Activated CD4-positive, alpha-beta T cell treated with anti-CD3 and anti-CD28 coated beads for 36 hours (primary cell): ENCODE measurements at places on chromosomes 6 and 20.

- peak overlapping the region; percentile 69 for H3K27ac ChIP-seq
- peaks cover 48% of the 10 kb centered on the region for H3K4me1 ChIP-seq
- peaks cover 3% of the 10 kb centered on the region for H3K27me3 ChIP-seq
- peaks cover 6% of the 10 kb centered on the region for H3K36me3 ChIP-seq
- peak; percentile 90 for DNase-seq
- H3K4me3 ChIP-seq = peak overlapping the region; percentile 10
Measured at GRCh38 chr6:44221291-44221960, 2.0 kb upstream of the SLC29A1 start.

DNA sequence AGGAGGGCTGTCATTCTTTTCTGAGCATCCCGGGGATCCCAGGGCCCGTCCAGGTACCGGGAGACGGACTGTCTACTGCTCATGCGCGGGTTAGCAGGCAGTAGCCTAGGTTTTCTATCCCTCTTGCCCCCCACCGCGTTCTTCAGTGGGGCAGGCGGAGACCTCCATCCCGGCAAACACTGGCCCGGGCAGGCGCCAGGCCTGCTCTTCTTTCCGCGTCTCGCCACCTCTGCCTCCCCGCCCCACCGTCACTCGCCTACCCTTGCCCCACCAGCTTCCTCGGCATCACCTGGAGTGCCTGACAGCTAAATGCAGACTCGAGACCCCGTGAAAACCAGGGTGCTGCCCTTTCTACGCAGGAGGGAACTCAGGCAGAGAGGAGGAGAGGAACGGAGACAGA lies 1937.7 kb upstream of the DEFB115 start:
- no peak overlapping the region for H3K4me3 ChIP-seq
- H3K27me3 ChIP-seq = no peaks in the 10 kb centered on the region
- no peak overlapping the region for H3K27ac ChIP-seq
- H3K4me1 ChIP-seq = no peaks in the 10 kb centered on the region

GRCh38 chr6:52286798-52287432 lies 2.4 kb upstream of the MCM3 start:
- H3K36me3 ChIP-seq = peaks cover 22% of the 10 kb centered on the region
- peaks cover 30% of the 10 kb centered on the region for H3K4me1 ChIP-seq
- no peaks in the 10 kb centered on the region for H3K27me3 ChIP-seq
- DNase-seq = peak; percentile 84

DNA sequence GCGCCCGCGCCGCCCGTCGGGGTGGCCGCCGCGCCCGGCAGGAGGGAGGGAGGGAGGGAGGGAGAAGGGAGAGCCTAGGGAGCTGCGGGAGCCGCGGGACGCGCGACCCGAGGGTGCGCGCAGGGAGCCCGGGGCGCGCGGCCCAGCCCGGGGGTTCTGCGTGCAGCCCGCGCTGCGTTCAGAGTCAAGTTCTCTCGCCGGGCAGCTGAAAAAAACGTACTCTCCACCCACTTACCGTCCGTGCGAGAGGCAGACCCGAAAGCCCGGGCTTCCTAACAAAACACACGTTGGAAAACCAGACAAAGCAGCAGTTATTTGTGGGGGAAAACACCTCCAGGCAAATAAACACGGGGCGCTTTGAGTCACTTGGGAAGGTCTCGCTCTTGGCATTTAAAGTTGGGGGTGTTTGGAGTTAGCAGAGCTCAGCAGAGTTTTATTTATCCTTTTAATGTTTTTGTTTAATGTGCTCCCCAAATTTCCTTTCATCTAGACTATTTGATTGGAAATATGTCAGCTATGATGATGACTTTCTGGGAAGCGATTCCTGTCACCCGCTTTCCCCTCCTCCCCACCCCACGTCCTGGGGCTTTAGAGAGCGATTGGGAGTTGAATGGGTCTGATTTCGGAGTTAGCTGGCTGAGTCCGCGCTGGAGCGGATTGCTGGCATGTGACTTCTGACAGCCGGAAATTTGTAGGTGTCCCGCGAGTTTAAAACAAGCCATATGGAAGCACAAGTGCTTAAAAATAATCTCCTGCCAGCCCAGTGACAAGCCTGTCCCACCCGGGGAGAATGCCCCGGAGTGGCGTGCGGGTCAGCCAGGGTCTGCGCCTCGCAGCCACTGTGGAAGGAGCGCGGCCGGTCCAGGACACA lies 1.1 kb downstream of the ESR1 start:
- H3K4me1 ChIP-seq = peaks cover 9% of the 10 kb centered on the region
- no peak overlapping the region for H3K27ac ChIP-seq
- DNase-seq = no peak
- H3K4me3 ChIP-seq = peak overlapping the region; percentile 62

GRCh38 chr6:108502832-108503231 lies 57.9 kb upstream of the FOXO3 start:
- no peak overlapping the region for H3K4me3 ChIP-seq
- peaks cover 15% of the 10 kb centered on the region for H3K36me3 ChIP-seq
- DNase-seq = no peak

GRCh38 chr20:653110-653589 lies at the start of gene SRXN1:
TSS of gene SRXN1 (minus strand) at chr20:653200. CDS start at chr20:653185, 15 bp downstream.
- peak within 1 kb of the TSS; percentile 76 for H3K4me3 ChIP-seq

DNA sequence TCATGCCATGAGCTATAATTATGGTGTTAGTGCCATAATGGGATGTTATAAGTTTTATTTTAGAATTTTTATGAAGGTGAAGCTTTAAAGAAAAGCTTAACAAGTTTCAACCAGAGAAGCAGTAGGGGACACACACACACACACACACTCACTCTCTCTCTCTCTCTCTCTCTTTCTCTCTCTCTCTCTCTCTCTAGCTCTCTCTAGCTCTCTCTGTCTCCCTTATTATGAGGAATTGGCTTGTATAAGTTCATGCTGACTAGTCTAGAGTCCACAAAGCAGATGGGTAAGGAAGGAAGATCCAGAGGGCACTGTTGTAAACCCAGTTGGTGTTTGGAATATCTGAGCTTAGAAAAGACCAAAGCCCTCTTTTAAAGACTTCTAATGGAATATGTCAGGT lies 102.4 kb downstream of the QKI start:
- H3K4me3 ChIP-seq = no peak overlapping the region
- no peaks in the 10 kb centered on the region for H3K27me3 ChIP-seq
- H3K36me3 ChIP-seq = peaks cover 2% of the 10 kb centered on the region
- H3K4me1 ChIP-seq = peaks cover 15% of the 10 kb centered on the region
- DNase-seq = no peak

DNA sequence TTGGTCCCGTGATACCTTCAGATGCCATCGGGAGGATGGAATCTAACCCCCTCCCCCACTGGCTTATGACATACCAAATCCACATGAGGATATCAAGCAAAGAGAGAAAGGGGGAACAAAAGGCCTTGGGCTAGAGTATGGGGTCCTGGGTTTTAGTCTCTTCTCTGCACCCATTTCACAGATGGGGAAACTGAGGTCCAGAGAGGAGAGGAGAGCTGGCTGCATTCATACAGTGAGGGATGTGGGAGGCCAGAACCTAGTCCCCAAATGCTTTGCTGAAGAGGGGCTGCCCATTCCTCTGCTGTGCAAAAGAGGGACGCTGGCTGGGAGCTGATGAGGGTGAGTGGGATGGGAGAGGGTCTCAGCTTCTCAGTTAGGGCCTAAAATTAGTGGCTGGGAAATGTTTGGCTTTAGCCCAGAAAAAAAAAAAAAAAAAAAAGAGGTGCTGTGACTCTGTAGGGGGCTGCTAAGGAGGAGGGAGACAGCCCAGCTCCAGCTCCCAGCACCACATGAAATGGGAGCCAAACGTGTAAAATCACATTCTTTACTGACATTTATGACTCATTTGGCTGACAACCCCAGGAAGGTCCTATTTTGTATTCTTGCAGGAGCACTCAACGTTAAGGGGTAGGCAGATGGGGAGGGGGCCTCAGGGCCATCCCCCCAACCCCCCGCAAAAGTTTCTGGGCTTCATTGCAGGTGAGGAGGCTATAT lies 11.9 kb downstream of the XKR7 start:
- no peak for DNase-seq
- peaks cover 19% of the 10 kb centered on the region for H3K27me3 ChIP-seq
- H3K27ac ChIP-seq = no peak overlapping the region
- no peak overlapping the region for H3K4me3 ChIP-seq
- H3K36me3 ChIP-seq = no peaks in the 10 kb centered on the region
- no peaks in the 10 kb centered on the region for H3K4me1 ChIP-seq

DNA sequence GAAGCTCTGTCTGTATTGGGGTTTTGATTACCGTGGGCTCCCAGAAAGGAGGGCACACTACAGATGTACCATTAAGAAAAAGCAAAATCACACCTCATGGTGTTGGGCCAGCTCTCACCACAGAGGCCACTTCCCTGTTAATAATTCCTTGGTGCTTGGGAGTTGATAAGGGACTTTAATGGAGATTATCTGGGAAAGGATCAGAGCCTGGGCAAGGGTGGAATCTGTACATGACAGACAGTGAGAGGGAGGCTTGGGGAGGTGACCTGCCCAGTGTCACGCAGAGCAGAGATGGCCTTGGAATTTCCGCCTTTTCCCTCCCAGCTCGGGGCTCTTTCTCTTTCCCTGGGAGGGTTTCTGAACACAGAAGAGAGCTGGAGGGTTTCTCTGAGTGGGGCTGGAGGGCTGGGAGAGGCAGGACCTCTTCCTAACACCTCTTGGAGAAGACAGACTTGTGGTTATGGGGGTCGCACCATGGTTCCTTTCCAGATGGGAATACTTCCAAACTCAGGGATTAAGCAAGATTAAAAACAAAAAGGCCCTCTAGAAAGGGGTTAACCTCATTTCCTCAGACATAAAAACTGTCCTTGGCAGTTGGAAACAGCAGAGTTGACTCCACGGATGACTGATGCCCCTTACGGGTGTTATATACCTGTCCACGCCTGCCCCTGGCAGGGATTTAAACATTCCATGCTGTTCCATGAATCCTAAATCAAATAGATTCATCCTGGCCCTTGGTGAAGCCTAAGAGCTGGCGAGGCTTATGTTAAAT lies 16.8 kb upstream of the KCNK16 start:
- no peak for DNase-seq
- no peak overlapping the region for H3K4me3 ChIP-seq
- peaks cover 9% of the 10 kb centered on the region for H3K4me1 ChIP-seq
- H3K27me3 ChIP-seq = peaks cover 15% of the 10 kb centered on the region

DNA sequence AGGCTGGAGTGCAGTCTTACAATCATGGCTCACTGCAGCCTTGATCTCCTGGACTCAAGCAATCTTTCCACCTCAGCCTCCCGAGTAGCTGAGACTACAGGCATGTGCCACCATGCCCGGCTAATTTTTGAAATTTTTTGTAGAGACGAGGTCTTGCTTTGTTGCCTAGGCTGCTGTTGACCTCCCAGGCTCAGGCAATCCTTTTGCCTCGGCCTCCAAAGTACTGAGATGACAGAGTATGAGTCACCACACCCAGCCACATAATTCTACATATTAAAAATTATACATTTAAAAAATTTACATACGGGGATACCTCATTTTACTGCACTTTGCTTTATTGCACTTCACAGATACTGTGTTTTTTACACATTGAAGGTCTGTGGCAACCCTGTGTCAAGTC lies 115.1 kb downstream of the MAN1A1 start:
- peak; percentile 15 for DNase-seq
- H3K4me1 ChIP-seq = peaks cover 8% of the 10 kb centered on the region
- H3K27ac ChIP-seq = no peak overlapping the region
- no peak overlapping the region for H3K4me3 ChIP-seq
- H3K27me3 ChIP-seq = no peaks in the 10 kb centered on the region
